ENCODE measurements at places on chromosomes 5 and 9.

DNA sequence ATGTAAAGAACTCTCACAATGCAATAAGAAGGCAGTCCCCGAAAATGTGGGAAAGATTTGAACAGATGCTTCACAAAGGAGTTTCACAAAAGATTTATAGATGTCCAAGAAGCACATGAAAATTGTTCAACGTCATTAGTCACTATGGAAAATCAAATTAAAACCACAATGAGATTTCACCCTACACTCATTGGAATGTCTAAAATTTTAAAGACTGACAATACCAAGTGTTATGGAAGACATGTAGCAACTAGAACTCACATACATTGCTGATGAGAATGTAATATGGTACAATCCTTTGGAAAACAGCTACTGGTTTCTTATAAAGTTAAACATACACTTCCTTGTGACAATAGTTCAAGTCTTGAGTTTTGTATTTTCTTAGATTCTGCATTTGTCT, 11.0 kb upstream of the RECK start:
- no peak for DNase-seq

DNA sequence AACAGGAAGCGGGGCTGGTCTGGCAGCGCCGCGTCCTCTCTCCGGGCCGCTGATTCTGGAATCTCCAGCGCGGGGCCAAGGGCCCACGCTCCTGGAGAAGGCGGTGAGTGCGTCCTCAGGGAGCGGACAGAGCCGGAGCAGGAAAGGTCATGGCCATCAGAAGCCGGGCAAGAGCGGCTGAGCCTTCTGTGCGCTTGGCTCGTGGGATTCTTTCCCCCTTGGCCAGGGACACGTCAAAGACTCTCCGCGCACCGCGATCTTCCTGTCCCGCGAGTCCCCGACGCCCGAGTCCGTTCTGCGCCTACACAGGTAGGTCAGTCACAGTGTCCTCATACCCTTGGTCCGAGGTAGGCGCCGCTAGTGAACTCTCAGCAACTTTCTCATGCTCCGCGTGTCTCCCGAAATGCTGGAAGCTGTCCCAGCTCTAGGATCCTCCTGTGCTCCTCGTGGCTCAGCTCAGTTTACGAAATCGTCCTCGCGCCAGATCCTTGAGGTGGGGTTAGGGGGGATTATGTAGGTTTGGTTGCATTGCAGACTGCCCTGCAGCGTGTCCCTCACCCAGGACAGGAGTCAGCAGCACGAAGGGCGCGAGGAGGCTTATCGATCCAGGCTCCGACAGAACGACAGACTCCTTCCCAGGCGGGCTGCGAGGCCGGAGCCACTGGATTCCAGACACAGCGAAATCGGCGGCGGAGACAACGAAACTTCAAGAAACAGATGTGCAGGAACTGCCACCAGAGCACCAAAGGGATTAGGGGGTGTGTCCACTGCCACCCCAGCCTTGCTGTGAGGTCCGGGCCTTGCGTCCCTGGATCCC, 8.7 kb downstream of the LHX6 start:
- DNase-seq = no peak

GRCh38 chr9:113875459-113876150, 504 bp upstream of the ZNF618 start:
- peak; percentile 51 for DNase-seq

GRCh38 chr5:137672001-137672400, 63.9 kb downstream of the KLHL3 start:
- no peak for DNase-seq

GRCh38 chr5:158792976-158793375, 306.7 kb downstream of the EBF1 start:
- no peak for DNase-seq

DNA sequence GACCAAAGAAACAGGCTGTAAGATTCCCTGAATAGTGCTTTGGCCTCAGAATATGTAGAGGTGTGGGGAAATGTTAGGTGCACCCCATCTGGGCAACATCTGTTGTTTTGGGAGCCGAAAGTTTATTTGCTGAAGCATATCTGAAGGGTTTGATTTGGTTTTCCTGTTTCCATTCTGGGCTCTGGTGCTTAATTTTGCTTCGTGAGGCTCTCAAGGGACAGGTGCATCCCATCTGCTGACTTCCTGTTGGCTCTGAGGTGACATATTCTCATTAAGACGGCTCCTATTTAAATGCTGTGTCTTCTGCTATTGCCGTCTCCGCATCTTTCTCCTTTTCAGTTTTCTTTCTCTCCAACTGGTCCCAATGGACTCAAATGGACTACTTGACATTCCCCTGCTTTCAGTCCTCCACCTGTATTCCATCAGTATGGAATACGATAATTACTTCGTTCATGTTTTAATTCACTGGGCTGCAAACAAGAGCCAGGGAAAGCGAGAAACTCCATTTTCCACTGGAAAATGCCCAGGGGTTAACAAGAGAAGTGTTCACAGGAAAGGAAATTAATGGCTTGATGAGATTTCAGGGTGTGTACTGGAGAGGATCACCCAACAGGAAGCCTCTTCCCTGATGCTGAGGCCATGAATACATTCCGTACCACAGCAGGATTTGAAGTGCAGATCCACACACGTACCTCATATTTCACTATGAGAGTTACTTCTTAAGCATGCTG, 104.0 kb downstream of the MTX3 start:
- DNase-seq = no peak

DNA sequence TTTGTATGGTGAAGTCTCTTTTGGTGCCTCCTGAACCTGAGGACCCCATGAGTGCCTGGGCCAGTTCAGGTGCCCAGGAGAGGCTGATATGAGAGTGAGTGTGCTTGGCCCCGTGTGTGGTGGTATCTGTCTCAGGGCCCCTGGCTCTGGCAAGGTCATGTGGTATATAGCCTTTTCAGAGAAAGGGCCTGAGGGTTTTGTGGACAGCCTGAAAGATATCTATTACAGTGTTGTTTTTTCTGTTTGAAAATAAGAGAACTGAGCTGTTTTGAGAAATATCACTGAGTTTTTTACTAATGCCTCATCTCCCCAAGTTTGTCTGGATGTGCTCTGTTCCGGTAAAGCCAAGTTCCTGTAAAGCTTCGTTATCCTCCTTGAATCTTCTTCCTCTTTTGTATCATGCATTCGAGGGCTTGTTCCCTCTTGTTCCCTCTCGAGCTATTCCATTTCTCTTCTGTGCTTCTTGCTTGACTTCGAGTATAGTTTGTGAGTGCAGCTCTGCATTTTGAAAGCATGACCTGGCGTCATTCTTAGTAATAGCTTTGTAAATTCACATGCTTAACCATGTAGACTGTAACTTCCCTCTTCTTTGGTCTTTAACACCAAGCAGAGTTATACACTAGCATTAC, 122.3 kb downstream of the MAST4 start:
- DNase-seq = no peak

DNA sequence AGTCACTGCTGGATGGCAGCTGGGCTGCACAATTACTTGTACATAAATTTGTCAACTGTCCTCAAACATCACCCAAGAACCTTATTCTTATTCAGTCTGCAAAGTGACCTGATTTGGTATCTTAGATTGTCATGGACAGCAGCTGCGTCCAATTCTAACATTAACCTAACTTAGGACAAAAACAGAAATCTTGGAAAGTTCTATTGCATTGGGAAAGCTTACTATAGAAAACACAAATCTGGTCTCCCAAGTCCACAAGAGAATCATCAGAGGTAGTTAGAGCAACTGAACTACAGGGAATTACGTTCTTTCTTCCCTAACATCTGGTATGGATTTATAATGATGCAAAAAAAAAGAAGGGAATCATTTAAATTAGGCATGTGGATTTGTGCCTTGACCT, 283.9 kb downstream of the NR2F1-AS1 start:
- no peak for DNase-seq
